ENCODE measurements at places on chromosomes 2 and 18.

- DNase-seq: no peak
These were observed 96.2 kb downstream of the NCK2 start for GRCh38 chr2:105840933-105841332.

DNA sequence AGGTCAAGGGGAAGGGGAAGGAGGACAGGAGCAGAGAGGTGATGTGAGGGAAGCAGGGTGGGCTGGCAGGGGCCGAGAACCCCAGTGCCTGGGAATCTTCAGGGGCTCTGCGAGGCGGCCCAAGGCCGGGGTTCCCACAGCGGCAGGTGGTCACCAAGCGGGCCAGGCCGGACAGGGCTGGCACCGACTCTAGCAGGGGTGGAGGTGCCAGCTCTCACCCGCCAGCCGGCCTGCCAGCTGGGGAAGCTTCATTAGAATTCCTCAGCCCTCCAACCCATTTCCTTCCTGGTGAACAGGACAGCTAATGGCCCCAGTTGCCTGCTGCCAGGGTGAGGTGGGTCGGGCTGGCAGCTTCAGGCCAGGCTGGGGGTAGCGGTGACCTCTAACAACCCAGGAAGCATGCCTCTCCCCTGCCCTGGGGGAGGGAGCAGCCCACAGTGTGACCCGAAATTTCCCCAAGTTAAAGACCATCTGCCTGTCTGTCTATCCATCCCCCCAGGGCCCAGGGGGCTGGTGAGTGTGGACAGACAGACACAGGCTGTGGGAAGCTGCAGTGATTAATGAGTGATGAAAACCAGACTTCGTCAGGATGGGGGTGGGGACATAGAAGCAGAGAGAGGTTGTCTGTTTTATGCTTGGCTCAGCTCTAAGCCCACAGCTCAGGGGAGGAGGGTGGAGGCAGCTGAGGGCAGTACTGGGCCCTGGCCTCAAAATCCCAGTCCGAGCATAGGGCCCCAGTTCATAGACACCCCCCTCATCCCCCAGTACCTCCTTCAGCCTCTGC, 144.1 kb downstream of the ZFP36L2 start:
- DNase-seq: peak; percentile 36

DNA sequence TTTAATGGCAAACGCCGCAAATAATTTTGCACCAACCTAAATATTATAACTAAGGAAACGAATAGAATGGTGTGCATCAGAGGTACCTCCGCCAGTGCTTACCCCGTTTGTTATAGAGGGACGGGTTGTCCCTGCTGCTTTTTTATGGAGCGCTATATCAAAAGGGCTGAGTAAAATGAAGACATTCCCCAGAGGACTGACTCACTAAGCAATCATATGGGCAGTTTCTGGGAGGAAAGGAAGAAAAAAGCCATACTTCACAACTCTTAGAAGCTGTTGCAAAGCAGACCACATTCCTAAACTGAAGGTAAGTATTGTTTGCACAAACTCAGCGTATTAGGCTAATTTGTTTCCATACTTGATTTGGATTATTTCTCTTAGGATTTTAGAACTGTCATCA, 12.9 kb downstream of the ID2 start:
- DNase-seq: no peak

DNA sequence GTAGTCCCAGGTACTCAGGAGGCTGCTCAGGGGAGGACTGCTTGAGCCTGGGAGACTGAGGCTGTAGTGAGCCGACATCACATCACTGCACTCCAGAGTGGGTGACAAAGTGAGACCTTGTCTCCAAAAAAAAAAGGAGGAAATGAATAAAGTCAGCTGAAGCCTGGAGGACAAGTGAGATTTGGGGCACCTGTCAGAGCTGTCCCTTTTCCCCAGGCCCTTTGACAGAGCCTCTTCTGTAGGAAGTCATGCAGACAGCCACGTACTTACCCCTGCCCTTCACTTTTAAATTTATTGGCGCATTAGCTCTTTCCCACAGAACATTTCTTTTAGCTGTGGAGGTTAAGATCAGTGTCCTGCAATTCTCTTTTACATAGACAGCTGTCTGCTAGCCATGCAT, 151.0 kb upstream of the DNMT3A start:
- no peak for DNase-seq

- no peak for DNase-seq
These were observed 35.3 kb downstream of the MYCN start for GRCh38 chr2:15975676-15976075.

DNA sequence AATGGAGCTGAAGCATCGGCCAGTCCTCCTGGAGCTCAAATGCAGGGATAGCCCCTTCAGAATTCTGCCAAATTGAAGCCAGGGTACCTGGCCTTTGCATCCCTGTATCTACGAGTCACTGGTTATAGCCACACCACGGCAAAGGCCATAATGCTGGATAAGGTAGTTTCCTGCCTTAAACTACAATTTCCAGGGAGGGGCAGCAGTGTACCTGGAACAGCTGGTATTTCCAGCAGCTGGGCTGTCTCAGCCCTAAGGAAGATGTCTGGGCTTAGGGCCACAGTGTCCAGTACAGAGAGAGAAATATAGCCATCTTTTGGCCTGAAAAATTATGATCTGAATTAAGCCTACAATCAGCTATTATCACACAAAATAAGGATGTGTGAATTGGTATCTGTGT, 180.3 kb downstream of the GCA start:
- no peak for DNase-seq

DNA sequence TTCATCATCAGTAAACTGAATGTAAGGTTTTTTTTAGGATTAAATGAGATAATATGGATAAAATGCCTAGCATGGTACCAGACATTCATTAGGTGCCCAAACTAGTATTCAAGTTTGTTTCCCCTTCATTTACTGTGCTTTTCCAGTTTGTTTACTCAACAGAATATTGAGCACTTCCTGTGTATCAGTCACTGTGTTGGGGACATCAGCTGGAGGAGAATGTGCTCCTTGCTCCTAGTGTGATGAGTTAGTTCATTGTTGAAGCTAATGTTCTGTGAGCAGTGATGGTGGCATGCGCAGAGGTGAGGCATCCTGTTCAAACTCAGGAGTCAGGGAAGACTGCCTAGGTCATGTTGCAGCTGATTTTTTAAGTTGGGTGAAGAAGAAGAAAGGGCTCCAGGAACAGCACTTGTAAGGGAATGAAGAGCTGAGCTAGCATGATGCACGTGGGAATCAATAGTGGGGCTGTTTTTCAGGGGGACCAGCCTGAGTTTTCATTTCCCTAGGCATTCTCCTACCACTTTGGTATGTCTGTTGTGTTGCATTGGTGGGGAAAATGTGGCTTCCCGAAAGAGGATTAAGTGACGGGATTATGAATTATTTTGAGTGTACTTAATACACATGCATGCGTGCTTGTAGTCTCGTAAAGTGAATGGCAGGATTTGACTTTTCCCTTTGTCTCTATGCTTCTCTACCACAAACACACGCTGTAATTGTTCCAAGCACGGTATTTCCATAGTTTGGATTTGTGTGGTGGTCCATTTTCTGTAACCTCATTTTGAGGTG, 23.7 kb downstream of the TTLL4 start:
- no peak for DNase-seq

DNA sequence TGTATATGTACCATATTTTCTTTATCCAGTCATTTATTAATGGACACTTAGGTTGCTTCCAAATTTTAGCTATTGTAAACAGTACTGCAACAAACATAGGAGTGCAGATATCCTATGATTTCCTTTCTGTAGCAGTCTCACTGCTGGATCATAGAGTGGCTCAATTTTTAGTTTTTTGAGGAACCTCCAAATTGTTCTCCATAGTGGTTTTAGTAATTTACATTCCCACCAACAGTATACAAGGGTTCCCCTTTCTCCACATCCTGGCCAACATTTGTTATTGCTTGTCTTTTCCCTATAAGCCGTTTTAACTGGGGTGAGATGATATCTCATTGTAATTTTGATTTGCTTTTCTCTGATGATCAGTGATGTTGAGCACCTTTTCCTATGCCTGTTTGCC, 114.3 kb downstream of the TMEM17 start:
- DNase-seq: no peak

GRCh38 chr2:174778085-174778981, 14.1 kb upstream of the CHRNA1 start:
- peak; percentile 46 for DNase-seq

- no peak for DNase-seq
These were observed 159.5 kb upstream of the EPHA4 start for GRCh38 chr2:221731432-221732145.

DNA sequence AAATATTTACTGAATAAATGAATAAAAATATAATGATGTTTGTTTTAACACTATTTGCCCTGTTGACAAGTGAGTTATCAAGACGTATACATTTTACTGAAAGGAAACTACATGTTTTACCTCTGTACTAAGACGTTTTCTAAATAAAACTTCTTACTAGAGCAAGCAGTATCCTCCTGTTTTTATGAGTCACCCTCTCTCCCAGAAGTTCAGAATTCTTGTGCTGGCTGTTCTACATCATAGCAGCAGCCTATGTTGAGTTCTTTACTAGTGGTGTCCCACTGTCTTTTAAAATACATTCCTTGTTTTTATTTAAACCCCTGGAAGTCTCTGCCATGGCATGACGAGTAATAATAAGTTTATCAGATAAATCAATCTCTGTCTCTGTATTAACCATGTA, 297.4 kb downstream of the CALCRL start:
- DNase-seq: no peak

- DNase-seq: no peak
These were observed 891.1 kb downstream of the CPS1 start for GRCh38 chr2:211447548-211447947.

- no peak for DNase-seq
These were observed 238.8 kb upstream of the FOSL2 start for GRCh38 chr2:28153851-28154250.

- no peak for DNase-seq
These were observed 61.7 kb downstream of the KCNS3 start for GRCh38 chr2:17940091-17940630.

DNA sequence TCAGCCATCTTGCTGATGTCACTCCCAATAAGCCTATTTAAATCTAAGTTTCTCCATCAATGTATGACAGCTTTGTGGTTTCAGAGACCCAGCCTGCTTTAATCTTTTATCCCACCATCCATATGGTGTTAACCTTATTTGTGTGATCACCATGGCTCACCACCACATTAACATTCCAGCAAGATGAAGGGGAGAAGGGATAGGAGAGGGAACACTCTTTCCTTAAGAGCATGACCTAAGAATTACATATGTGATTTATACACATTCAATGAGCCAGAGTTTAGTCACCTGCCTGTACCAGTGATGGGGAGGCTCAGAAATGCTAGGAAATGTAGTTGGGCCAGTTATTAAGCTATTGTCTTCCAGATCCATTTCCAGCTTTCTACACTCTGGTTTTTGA, 44.5 kb upstream of the CHN1 start:
- DNase-seq: no peak

GRCh38 chr2:181894381-181894780, 2.9 kb downstream of the ITPRID2 start:
- peak; percentile 41 for DNase-seq

- peak; percentile 92 for DNase-seq
These were observed 475.0 kb upstream of the POU3F3 start for GRCh38 chr2:104378853-104379374.

DNA sequence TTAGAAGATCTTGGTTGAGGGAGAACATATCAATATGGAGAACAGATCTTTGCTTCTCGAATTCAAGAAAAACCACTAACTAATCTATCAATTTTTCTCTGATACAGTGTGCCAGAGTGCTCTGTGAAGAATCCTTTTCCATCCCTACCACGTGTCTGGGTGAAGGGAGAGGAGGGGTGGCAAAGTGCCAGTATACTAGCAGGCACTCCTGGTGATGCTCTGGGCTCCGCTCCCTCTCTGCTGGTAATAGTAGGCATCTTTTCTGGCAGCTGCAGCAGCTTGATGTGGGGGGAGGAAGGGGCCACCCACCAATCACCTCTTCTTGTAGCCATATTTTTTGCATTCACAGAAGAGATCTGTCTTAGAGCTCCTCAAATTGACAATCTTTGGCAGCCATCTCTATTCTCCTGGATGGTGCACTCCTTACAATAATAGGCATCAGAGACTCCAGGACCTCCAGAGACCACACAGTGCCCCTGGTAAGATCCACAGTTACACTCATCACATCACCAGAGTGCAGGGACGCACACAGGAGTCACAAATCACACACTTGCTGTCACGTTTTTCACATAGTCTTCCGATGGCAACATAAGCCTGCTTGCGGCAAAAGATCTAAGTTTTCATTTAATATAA, 15.7 kb downstream of the STK39 start:
- peak; percentile 73 for DNase-seq

- no peak for DNase-seq
These were observed 18.9 kb upstream of the STAT4 start for GRCh38 chr2:191169456-191170300.

DNA sequence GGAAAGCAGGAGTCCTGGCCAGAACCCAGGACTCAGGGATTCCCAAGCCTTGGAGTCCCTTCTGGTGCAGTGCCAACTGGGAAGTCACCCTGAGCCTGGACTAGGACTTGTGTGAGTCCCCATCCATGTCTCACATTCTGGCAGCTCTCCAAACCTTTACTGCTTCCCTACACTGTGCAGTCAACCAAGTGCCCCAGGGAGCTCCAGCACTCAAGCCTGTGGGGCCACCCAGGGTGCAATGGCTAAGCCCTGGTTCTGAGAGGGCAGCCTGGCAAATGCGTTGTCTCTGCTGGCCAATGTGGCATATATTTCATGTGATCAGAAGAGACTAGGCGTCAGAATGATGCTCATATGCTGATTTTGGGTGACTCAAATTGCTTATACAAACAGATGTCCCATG, 223.4 kb downstream of the SP3 start:
- no peak for DNase-seq

DNA sequence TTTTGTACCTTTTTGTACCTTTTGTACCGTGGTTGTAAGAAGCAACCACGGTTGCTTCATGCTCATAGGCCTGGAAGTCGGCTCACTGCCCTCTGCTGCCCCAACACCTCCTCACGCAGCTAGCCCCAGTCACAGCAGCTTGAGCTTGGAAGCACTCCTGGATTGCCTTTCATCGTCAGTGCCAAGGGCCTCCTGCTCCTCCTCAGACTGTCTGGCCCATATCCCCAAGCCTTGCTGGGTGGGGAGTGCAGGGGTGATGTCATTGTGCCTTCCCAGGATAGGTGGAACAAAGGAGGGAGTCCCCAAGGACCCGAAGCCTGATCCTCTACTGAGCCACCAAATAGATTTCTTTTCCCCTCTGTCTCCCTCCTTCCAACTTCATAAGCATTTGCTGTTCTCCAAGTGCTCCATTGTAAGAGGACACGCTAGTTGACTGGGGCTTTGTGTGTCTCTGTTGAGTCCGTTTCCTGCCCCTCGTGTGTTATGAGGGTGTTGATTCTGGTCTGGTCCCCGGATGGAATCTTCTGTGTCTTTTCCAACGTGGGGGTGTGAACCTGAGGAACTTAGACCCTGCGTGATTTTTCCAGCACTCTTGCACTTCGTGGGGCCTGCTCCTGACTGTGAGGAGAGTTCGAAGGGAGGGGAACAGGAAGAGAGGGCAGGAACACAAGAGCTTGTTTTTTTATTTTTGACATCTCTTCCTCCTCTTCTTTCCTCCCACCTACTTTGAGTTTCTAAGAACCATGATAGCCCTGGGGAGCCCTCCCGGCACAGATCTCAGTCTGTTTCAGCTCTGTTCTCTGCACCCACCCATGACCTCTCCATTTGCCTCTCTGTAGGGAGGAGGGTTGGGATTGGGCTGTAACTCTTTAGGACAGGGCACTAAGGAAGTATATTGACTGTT, 127.2 kb upstream of the EML6 start:
- no peak for DNase-seq

Measured in pons (tissue), 1 donor.